ENCODE measurements at places on chromosomes 1 and 21.

- DNase-seq, result no peak
Measured at GRCh38 chr1:18137759-18138345, 30.3 kb downstream of the IGSF21 start.

DNA sequence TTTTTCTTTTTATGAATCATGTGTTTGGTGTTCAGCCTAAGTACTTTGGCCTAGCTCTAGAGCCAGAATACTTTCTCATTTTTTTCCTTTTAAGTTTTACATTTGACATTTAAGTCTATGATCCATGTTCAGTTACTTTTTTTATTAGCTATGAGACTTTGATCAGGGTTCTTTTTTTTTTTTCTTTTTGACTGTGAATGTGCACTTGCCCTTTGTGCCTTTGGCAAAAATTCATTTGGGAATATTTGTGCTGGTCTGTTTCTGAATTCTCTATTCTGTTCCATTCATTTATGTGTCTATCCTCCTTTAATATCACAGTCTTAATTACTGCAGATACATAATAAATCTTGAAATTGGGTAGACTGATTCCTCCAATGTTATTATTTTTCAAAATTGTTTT lies 93.8 kb downstream of the MAP3K21 start:
- DNase-seq, result no peak

GRCh38 chr1:70990469-70991253 lies 57.0 kb downstream of the PTGER3 start:
- DNase-seq, result peak; percentile 69

GRCh38 chr1:72100771-72101170 lies 181.6 kb downstream of the NEGR1 start:
- DNase-seq, result no peak

DNA sequence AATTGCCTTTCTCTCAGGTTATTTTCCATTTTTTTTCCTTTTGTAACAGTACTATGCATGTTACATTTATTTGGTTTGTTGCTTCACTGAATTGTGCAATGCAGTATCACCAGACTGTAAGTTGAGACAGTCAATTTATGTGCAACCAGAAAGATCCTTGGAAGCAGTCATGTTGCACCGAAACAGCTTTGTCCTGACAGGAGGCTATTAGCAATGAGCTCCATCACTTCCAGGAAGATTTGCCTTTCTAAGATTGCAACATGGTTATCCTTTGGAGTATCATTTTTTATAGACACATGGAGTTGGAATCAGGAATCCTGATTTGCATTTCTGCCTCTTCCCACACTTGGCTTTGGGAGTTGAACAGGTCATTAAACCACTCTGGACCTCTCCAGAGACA lies 84.5 kb upstream of the ST6GALNAC5 start:
- DNase-seq, result no peak

DNA sequence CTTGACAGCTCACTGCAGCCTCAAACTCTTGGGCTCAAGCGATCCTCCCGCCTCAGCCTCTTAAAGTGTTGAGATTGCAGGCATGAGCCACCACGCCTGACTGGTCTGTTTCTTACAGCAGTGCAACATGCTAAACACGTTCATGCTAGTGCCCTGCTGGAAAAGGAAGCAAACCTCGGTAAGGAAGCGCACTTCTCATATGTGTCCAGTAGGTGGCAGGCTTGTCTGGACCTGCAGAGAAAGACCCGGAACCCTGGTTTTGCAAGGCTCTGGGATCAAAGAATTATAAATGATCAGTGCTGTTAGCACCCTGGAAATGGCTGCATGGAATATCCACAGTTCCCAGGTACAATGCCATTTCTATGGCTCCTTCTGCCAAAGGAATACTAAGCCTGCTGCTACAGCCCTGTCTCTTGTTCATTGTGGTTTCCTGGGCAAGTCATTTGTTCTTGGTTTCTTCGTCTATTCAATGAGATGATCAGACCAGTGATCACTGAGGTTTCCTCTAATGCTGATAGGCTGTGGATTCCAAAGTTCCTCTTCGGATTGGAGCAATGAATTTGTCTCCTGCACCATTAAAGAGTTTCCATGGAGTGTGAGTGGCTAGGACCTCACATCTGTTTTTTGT lies 15.9 kb downstream of the RNU5D-1 start:
- peak; percentile 80 for DNase-seq

DNA sequence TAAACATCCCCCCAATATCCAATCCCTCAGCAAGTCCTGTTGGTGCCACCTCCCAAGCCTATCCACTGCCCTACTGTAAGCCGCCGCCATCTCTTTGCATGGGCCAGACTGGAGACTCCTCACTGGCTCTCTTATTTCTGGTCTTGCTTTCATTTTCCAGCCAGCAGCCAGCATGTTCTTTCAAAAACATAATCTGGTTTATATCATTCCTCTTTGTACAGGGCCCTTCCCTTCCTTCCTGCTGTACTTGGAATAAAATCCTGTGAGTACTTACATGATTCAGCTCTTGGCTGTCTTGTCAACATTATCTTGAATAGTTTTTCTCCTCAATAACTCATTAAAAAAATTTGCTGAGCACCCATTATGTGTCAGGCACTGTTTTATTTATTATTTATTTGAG lies 28.2 kb downstream of the TLR5 start:
- DNase-seq, result no peak

- DNase-seq, result no peak
Measured at GRCh38 chr1:224939844-224940425, 10.5 kb downstream of the DNAH14 start.

DNA sequence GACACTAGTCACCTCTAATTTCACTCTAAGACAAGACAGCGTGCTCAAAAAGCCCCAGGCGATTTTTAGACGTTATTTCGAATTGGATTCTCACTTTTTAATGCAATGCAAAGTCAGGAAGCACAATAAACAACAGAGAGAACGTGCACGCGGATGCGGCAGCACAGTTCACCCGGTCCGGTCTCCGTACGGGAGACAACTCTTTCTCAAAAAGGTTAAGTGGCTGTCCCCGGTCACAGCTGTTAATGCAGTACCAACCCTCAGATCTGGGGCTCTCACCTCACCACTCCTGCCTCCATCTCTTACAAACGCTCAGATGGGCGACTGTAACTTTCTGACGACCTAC lies 1.2 kb downstream of the HP1BP3 start:
- peak; percentile 44 for DNase-seq

DNA sequence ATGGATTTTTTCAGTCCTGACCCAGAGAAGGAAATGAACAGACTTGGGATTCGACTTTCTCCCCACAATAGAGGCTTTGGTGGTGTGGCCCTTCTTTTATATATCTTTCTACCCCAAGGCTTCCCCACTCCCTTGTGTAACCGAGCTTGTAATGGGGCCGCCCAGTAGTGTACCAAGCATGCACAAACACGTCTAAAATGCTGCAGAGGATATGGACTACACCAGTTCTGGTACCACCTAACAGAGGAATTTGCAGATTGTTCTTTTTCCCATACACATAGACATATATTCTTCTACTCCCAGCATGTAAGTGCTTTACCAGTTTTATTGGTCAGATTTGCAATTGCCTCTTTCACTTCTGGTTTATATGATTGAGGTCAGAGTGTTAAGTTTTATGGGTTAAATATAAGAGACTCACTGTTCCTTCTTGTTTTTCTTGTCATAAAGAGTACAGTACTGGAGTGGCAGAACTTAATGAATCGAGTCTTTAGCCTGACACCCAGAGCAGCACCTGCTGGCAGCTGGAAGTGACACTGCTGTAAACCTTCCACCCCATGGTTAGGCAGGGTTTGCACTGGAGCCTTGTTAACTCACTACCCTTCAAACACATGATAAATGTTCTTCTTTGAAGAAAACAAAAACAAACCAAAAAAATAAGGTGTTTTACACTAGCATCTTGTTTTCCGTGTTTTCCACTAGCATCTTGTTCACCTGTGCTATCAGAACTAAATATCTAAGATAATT lies 198.6 kb downstream of the PTPRC start:
- no peak for DNase-seq

GRCh38 chr1:85049735-85050166 lies 1.5 kb upstream of the MCOLN3 start:
- DNase-seq, result peak; percentile 70

- no peak for DNase-seq
Measured at GRCh38 chr1:90204023-90204590, 209.2 kb downstream of the ZNF326 start.

- DNase-seq, result no peak
Measured at GRCh38 chr1:118084400-118084799, 100.6 kb downstream of the SPAG17 start.

- DNase-seq, result no peak
Measured at GRCh38 chr1:230139741-230140140, 72.7 kb downstream of the GALNT2 start.

DNA sequence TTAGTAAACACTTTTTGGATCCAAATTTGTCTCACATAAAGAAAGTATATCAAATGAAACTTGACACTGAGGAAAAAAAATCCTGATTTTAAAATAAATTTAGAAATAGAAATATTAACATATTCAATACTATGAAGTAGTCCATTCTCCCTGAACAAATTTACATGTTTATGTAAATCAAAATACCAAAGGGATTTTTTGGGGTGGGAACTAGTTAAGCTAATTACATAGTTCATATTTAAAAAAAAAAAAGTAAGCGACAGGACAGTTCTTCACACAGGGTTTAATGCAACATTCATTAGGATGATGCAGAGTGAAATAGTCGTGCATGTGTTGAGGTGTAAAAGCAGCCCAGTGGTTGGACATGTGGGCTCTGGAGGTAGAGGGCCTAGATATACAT lies 433.5 kb upstream of the B3GALT2 start:
- DNase-seq, result no peak

GRCh38 chr1:5200006-5200405 lies 545.6 kb downstream of the AJAP1 start:
- DNase-seq, result no peak

DNA sequence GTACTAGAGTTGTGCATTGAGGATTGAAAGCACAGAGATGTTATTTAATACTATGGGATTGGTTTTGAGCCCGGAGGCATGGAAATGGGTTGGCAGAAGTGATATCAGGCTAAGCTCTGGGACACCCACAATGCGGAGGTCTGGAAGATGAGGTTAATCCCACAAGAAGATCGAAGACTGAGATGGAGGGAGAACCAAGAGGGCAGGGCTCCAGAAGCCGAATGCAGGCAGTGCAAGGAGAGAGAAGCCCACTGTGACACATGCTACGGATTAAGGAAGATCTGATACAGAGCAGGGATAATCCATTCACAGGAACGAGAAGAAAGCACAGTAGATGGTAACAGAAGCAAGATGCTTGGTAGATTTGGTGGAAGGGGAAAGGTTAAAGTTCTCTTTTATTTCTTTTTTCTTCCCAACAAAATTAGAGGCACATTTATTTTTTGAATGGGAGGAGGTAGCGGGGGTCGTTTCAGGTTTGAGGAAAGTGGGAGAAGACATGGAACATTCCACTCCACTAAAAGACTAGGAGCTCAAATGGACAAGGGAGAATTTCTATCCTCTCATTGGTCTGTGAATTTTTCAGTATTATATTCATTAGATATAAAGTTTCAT lies 113.2 kb downstream of the NCAM2 start:
- no peak for DNase-seq

GRCh38 chr1:226972931-226973330 lies 32.8 kb downstream of the COQ8A start:
- DNase-seq, result no peak

- DNase-seq, result no peak
Measured at GRCh38 chr21:15277466-15277865, 212.7 kb upstream of the NRIP1 start.

DNA sequence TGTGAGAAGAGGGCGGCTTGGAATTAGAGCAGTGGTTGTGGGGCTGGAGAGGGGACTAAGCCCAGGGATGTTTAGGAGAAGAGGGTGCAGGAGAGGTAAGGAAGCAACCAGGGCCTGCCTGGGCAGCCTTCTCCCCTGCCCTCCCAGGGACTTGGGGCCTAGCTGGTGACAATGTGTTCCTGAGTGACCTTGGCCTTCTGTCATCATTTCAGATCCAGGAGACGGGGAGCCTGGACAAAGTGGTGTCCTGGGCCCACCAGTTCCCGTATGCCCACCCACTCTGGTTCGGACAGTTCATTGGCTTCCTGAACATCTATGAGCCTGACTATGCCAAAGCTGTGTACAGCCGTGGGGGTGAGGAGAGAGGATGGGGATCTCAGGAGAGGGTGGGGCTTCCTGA lies 11.8 kb downstream of the CYP4B1 start:
- DNase-seq, result no peak

DNA sequence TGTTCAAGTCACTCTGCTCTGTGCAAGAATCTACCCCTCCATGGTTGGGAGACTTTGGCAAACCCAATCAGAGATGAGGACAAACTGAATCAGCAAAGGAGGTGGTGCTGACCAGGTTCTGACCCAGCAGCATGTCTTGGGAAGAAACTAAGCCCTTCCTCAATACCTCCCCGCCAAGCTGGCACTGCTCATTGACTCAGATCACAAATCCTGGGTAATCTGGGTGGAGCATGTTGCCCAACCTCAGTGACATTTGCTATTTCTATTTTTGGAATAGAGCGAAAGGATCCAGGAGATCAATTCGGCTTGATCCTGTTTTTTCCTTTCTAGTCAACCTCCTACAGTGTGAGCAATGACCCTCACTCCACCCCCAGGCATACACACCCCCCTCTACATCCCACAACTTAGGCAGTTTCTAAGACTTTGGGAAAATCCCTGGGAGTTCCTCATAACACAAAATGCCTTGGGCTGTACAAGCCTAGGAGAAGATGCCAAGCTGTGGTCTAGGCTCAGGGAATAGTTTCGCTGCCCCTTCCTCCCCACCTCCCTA lies 166.8 kb upstream of the KCNJ6 start:
- DNase-seq, result no peak

- DNase-seq, result no peak
Measured at GRCh38 chr1:178659789-178660208, 65.2 kb upstream of the RALGPS2 start.

GRCh38 chr1:158117854-158118704 lies 62.6 kb upstream of the CD1D start:
- DNase-seq, result no peak

DNA sequence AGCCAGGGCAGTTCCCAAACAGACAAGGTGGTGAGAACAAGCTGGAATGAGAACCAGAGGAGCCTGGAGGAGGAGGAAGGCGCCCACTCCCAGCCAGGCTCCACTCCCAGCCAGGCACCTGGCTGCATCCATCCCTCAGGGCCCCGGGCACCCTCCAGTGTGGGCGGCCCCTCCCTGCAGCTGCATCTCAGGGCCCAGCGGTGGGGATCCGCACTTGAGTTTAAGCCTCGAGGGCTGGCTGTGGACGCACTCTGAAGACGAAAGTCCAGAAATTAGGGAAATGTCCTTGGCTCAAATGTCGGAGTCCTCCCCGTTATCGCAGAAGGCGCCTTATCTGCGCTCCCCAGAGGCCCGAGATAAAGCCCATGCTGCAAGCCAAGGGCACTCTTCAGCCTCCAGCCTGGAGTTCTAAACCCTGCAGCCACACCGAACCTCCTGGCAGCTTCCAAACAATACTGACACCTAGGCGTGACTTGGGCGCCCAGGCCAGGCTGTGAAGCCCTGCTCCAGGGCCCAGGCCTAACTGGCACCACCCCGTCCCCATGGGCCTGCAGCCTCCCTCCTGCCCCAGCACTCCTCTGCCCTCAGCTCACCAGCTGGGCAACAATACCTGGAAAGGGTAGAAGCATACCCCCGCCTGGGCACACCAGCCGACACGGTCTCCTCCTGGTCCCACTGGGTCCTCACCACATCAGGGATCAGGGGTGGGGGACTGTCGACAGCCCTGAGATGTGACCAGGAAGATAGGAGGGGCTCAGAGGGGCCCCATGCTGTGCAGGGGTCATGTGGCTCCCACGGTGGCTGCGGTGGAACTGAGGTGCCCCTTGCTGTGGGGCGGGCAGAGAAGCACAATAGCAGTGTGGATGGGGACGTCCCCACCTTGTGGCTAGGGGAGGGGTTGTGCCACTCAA lies 184.8 kb upstream of the VAMP3 start:
- DNase-seq, result peak; percentile 13
